Fibroblast of skin of right biceps (primary cell): ENCODE measurements at places on chromosomes 1 and 21.

GRCh38 chr1:237154157-237154556 lies 112.2 kb downstream of the RYR2 start:
- peak; percentile 31 for DNase-seq

DNA sequence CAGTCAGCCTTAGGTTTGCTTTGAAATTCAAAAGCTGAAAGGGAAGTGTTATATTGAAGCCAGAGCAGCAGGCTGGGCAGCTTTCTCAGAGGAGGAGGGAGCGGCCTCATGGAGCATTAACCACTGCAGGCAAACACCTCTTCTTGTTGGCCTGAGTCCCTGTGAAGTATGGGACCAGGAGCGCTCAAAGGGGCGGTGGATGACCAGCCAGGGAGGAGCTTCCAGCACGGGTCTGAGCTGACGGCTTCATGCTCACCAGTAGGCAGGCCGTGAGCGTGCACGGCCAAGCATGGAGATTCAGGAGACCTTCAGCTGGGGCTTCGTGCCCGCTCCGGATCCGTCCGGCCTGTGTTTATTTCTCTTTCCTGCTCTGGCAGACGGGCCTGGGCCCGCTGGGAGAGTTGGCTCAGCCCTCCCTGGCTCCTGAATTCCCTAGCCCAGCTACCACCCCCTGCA lies 245.2 kb downstream of the TRABD2B start:
- DNase-seq: no peak

DNA sequence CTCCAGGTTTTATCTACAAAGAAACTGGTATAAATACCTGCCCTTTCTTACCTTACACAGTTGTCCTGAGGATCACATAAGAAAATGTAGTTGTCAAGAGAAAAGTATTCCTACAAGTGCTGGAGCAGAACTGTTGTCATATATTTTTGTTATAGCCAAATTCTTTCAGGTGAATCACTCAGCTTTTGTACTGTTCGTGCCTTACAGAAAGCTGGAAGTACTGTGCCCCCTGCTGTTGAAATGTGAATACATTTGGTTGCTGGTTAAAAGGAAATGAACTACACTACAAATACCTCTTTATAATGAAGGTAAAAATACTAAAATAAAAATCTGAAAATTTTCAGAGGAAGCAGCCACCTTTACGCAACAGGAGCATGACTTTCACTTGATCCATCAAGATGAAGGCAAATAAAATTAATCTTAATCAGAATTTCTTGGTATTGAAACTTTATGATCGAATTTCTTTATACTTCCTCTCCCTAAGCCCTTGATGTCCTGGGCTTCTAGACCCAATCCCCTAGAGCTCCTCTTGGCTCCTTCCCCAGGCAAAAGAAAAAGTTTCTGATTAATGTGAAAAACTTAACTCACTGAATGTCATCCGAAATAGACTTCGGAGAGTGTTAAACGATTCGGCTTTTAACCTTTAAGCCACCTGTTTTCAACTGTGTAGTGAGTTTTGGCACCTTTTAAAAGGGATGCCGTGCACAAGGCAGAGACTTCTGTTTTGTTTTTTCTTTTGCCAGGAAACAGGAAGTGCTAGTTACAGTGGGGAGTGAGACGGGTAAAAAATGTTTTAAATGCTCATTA lies 12.5 kb downstream of the CHML start:
- DNase-seq: peak; percentile 68

DNA sequence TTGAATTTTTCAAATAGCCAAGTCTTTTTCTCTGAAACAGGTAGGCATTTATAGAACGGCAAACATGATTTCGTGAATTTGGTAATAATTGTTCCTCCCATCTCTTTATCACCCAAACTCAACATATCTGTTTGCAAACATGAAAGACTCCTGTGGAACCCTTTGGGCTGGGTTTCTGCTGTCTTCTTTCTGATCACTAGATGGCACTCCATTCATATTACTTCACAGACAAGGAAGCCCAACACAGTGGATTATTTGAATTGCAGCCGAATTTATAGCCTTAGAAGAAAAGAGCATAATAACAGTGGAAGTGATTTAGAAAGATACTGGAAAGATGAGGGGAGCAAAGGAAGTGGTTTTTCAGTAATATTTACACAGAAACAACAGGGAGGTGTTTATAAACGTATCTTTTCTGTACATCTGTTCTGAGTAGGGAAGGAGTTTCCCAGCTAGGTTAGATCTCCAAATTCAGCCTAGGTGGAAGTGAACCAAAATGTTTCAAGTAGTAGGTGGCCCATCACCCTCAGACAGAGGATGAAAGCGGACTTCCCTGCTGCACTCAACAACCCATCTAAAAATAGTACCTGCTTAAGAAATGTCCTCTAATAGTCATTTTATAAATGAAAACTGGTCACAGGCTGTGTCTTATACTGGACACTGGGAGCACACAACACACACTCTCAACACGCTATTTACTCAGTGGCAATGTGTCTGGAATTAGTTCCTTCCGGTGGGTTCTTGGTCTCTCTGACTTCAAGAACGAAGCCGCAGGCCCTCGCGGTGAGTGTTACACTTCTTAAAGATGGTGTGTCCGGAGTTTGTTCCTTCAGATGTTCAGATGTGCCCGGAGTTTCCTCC lies 67.6 kb downstream of the MAP3K21 start:
- DNase-seq: peak; percentile 44

- DNase-seq: no peak
Measured at GRCh38 chr1:33723251-33723650, 140.6 kb upstream of the HMGB4 start.

DNA sequence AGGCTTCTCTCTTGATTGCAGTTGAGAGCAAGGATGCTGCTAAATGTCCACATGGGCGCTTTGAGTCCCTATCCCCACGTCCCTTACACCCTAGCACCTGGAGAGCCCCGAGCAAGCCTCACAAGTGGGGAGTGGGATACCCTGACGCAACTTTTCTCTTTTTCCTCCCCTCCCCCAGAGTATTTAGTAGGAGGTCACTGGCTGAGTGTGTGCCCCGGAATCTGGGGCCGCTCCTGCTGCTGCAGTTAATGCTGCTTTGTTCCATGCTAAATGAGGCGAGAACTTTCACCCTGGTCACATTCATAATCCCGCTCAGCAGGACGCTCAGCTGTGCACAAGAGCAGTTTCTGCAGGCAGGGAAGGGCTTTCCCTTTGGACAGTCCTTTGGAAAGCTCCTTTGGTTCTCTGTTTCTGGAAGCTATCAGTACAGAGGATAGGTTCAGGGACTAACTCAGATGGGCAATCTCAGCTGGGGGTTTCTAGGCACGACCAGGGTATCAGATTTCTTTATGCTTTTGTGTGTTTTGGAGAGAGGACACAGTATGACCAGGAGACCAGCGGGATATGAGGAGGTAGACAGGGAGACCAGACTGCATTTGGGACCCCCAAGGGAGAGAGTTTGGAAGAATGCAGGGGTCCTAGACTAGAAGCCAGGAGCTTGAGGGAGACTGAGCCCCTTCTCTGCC lies 75.9 kb downstream of the NOS1AP start:
- DNase-seq: no peak

DNA sequence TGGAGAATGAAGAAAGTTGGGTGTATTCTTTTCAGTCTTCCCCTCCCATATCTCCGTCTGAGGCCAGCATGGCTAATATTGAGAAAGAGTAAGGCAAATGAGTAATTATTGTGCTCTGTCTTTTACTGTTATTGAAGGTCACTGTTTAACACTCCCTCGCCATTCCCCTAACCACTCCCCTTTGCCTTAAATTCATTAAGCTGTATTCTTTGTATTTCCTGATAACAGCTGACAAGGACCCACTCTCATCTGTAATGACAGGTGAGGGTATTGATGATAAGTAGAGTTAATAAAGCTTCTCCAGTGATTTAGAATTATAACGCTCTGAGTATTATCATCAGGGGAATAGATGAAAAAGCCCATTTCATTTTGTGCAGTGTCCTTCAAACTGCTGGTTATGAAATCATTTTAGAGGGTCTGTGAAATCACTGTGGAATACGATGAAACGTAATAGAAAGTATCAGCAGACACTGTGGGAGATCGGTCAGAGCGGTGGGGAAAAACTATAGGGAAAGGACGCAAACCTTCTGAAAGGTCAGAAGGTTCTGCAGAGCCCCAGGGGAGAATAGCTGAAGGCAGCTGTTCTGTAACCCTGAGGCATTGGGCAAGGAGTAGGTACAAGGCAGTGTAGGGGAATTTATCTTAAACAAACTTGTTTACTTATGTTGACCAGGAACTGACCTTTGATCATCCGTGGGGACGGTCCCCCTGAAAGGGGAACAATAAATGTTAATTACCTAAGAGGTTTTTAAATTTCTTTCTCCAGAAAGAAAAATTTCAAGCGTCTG lies 46.3 kb upstream of the CACYBP start:
- DNase-seq: no peak
